ENCODE measurements at places on chromosomes 7 and 10.

DNA sequence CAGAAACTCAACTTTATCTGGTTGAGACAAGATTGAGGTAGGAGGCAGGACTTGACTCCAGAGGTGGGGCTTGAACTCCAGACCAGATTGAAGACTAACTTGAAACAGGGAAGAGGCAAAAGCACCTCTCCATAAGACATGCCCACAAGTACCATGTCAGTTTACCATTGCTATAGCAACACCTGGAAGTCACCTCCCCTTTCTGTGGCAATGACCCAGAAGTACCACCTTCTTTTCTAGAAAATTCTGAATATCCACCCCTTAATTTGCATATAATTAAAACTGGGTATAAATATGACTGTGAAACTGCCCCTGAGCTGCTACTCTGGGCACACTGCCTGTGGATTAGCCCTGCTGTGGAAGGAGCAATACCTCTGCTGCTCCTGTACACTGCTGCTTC, 4.9 kb upstream of the TOMM7 start:
- DNase-seq = no peak

GRCh38 chr7:36626111-36626510, 98.2 kb downstream of the AOAH start:
- DNase-seq = no peak

GRCh38 chr7:94104301-94104700, 100.1 kb upstream of the BET1 start:
- DNase-seq = no peak

- no peak for DNase-seq
These were observed 52.0 kb downstream of the ABCC2 start for GRCh38 chr10:99834410-99834809.

Data from HEK293T (cell line).